Stimulated activated naive CD4-positive, alpha-beta T cell treated with Interleukin-2 at 50 U/mL for 16 hours (primary cell): ENCODE measurements at places on chromosomes 1 and 21.

DNA sequence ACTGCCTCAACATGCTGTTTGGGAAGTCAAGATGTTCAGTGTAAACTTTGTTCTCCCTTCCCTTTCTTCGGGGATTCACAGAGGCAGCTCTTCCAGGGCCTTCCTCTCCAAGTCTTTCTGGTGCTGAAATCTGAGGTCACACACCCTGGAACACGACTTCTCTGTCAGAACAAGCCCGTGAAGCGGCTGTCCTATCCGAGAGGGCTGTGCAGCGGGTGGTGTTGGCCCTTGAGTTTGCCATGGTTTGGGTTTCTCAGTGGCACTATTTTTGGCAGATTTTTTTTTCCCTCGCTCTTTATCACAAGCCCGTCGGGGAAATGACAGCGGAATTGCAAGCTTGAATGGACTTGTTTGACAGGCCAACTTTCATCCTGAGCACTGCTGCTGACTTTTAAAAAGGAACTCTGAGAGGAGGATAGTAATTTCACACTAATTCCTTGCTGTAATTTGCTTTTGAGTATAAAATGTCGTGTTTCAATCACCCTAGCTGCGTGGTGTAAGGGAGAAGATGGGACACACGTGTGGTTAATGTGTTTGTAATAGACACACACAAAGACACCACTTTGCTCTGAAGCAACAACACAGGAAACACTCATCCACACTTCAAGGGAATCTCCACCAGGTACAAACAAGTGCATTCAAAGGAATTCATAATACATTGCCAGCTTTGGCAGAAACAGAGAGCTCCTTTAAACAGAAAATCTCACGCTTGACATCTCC lies 60.1 kb upstream of the TARBP1 start:
- no peak for DNase-seq

GRCh38 chr21:32966120-32966519 lies 59.6 kb upstream of the OLIG2 start:
- DNase-seq: no peak

DNA sequence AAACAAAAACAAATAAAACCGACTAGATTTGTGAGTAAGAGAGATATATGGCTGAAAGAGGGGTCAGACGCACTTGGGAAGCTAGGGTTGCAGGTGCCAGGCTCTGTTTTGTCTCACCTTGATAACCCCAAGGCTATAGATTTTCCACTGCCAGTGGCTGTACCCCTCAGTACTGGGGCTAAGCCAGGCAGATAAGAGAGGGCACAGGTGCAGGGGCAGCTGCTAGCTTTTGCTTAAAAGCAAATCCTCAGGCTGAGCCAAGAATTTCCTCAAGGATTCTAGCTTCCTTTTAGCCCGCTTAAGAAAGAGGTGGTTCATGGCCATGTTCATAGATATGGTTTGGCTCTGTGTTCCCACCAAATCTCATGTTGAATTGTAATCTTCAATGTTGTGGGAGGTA lies 57.9 kb downstream of the OVGP1 start:
- no peak for DNase-seq

DNA sequence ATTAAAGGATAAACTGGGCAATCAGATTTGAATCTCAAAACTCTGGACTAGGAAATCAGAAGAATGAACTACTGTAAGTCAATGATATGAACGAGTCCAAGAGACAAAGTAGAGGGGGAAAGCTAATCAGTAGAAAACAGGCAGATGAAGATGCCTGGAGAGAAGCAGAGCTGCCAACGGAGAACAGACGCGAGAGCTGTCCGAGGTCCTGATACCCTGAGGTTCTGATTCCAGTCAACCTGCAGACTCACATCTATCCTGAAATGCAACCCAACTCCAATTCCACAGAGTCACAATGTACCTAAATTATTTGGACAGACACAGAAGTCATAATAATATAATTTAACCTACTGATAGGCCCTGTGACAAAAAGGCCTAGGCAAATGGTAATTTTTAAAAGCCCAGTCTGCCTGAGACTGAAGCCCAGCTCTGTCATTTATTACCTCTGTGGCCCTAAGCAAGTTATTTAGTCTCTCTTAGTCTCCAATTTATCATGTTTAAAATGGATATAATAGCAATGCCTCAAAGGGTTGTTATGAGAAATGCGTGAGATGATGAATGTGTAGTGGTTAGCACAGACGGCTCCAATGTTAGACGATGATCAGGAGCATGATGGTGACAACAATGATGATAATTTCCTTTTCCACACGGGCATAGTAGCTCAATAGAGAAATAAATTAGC lies 33.4 kb downstream of the RGS7 start:
- no peak for DNase-seq

DNA sequence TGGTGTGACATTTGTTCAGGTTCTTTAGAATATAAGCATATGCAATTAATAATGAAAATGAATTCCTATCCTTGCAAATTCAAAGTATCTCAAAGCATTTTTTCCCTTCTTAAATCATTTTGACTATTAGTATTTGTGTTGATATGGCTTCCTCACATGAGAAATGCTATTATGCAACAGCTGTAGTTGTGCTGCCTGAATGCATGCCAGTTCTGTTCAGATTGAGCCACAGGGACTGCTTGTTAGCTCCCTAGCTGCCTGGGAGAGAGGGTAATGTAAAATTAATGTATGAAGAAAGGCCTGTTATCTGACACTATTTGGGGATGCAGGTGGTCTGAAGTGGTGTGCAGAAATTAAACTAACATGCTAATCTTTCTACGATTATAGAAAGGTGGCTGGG lies 45.5 kb downstream of the CACHD1 start:
- no peak for DNase-seq

DNA sequence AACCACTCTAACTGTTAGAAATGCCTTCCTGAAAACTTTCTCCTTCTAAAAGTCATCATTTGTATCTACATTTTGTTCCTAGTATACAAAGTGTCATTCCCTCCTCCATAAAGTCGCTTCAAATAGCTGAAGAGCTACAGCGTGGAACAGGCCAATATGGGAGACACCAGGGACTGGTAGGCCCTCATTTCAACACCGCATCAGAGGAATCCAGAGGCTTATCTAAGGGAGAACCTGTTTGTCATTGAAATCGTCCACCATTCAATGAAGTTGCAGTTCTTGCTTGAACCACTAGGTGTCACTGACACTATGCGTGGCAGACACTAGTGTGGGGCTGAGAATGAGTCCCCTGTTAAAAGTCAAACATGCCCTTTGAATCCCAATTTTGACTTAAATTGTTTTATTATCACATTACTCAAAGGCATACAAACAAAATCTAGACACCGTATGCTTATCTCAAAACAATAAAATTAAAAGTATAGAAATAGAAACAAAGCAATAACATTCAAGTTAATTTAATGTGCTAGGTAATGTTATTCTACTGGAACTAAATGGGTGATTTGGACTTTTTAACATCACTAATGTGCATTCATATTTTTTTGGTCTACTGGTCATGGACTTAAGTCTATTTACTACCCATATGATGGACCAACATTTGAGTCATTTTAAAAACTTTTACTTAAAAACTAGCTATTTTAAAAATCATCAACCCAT lies 182.3 kb downstream of the FCRL5 start:
- no peak for DNase-seq

GRCh38 chr1:185439727-185440415 lies 122.8 kb upstream of the IVNS1ABP start:
- DNase-seq: peak; percentile 13

DNA sequence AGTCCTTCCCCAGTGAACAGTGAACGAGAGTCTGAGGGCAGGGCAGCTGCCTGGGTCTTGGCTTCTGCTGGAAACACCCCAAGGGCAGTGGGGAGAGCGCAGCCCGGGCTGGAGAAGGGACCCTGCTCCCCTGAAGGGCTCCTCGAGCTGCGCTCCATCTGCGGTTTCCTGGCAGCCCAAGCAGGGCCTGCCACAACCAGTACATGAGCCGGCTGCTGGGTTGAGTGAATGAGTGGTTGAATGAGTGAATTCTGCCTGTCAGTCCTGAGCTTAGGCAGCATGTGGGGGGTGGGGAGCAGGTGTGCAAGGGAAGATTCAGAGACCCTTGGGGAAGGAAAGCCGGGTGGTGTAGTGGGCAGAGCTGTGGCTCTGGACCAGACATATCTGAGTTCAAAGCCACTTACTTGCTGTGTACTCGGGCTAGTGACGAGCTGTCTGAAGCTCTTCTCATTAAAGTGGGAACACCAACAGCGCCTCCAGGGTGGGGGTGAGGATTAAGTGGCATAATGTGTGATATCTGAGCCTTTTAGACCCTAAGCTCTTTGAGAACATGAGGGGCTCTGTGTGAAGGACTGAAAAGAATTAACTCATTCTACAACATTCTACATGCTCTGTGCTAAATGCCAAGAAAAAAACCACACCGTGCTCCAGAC lies 3.7 kb downstream of the OPRD1 start:
- no peak for DNase-seq

DNA sequence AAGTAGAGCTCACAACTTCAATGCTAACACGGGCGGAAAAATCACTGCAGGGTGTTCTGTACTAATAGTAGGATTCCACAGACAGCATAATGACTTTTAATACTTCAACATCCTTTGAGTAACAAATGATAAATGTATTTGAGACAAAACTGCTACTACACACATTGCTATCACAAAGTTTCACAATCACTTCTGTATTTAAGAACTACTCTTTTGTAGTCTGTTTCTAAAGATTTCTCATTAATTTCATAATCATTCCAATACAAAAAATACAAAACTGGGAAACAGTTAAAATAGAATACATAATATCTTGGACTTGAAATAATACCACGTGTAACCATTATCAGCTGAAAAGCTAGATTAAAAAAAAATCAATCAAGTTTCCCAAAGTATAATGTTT lies 2.7 kb downstream of the HMGN1 start:
- no peak for DNase-seq

- DNase-seq: no peak
These were observed 112.7 kb downstream of the VPS13D start for GRCh38 chr1:12342401-12343003.

- DNase-seq: no peak
These were observed 8.1 kb downstream of the FOXD3 start for GRCh38 chr1:63330331-63330916.
